ENCODE measurements at places on chromosomes 12 and 14.

DNA sequence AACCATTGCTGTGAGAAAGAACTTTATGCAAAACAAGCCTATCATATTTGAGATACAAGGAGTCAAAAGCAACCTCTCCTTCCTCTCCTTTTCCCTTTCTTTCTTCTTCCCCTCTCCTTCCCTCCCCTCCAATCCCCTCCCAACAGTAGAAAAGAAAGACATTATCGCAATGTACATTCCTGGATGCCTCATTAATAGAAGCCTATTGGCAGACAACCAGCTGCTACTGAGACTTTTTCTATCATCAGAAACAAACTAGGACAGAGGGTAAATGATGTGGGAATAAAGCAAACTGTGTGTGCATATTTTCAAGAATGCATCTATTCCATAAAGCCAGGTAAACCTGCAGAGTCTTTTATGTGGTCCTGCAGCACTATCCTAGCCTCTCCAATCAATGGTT is 237.2 kb downstream of the ITPR2 start:
- no peak for DNase-seq

GRCh38 chr14:85529803-85530574 is at the start of gene FLRT2:
TSS of gene FLRT2 (plus strand) at chr14:85530144. CDS start at chr14:85621515, 91,371 bp downstream.
- no peak for DNase-seq

DNA sequence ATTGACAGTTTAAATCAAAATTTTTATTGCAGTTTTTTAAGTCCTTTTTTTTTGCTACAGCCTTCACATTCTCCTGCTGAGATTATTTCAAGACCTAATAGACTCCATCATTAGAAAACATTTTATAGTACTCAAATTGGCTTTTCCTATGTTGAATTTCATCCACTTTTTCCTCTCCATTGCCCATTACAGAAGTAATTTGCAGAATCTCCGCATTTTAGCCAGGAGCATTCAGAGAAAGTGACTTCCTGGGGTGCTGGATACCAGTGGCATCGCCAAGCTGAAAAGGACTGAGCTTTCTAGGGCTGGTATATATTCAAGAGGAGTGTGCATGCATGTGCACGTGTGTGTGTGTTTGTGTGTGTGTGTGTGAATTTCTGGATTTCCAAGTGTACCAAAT is 340.8 kb downstream of the PDZRN4 start:
- no peak for DNase-seq

DNA sequence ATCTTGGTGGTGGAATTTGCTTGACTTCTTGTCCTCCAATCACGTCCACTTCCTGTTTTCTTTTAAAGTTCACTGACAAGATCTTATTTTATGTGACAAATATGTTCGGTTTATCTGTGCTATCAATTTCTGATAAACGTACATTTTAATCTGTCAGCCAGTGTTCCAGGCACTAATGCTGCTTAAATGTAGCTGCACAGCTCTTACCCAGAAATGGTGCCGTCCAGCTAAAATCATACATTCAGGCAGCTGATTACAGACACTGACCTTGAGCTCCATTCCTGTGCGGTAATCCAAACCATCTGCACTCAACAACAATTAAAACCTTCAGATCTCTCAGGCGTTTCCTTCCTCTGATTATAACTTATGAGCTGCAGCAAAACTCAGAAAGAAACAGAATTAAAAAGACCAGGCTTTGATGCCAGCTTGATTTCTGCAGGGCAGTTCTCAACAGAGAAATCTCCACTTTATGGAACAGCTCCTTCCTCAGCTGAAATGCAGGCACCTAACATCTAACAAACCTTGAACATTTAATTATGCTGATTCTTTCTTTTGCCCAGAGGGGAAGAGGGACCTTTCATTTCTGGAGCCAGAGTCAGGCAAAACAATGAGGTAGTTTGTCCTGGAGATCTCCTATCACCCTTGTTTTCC is 26.4 kb upstream of the RASSF3 start:
- DNase-seq: no peak

DNA sequence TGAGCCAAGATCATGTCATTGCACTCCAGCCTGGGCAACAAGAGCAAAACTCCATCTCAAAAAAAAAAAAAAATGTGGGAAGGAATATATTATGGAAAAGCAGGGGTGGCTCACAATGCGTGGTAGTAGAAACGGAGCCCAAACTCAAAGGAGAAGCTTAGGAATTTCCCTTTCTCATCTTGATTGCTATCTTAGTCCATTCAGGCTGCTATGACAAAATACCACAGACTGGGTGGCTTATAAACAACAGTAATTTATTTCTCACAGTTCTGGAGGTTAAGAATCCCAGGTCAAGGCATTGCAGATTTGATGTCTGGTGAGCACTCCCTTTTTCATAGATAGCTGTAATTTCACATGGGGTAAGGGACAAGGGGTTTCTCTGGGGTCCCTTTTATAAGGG is 153.8 kb upstream of the KRR1 start:
- no peak for DNase-seq

Measured in stimulated activated CD4-positive, alpha-beta T cell treated with anti-CD3 and anti-CD28 coated beads, Interleukin-15, amount 100 ng/mL, for 1 hour (primary cell).